ENCODE measurements at places on chromosomes 3 and 15. TPM values are rescaled to one million over a fixed set of nuclear protein-coding genes. Genes with fewer than 3 reads are reported as not detected.

DNA sequence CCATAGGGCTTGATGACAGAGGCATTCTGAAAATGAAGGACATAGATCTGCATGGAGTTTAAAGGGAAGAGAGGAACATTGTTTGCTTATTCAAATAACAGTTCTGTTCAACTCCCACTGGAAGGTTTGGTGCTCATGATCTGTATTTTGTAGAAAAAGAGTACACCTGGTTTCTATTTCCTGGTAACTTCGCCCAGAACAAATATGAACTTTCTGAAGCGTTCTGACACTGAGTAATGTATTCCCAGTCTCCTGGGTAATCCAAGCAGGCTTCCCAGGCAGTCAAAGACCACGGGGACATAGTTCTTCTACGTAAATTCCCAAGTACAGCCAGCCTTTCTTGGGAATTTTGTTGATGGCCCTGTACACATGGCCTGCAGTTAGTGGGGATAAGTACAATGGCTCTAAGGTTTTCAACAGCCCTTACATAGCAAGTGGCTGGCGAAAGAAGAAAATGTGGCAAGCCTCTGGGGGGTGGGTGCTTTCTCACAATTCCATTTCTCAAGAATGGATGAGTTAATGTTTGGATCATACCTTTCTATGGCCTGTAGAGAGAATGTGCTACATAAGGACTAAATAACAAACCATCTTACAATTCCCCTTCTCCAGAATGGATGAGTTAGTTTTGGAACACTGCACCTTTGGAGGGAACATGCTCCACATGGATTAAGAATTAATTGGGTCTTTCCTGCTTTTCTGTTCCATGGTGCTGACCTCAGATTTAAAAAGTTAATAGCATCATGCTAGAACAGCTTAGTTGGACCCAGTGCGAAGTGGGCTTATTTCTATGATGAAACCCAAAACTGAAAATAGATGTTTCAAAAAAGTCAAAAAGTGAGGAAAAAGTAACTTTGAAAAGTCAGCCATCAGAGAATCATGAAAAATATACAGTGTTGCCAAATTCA is 52.7 kb downstream of the COL6A6 start:
- H3K4me3 ChIP-seq: no peak overlapping the region
- no peaks in the 10 kb centered on the region for H3K36me3 ChIP-seq
- no peak overlapping the region for H3K27ac ChIP-seq
- H3K4me1 ChIP-seq: no peaks in the 10 kb centered on the region
- peaks cover 4% of the 10 kb centered on the region for H3K27me3 ChIP-seq

- H3K36me3 ChIP-seq: no peaks in the 10 kb centered on the region
- no peak for DNase-seq
- no peak overlapping the region for H3K4me3 ChIP-seq
- H3K27ac ChIP-seq: no peak overlapping the region
- peaks cover 3% of the 10 kb centered on the region for H3K4me1 ChIP-seq
- peaks cover 13% of the 10 kb centered on the region for H3K27me3 ChIP-seq
Measured at GRCh38 chr3:141853081-141853601, 23.3 kb upstream of the ATP1B3 start.

- no peak overlapping the region for H3K27ac ChIP-seq
- peaks cover 38% of the 10 kb centered on the region for H3K4me1 ChIP-seq
- no peaks in the 10 kb centered on the region for H3K27me3 ChIP-seq
- H3K36me3 ChIP-seq: no peaks in the 10 kb centered on the region
- H3K4me3 ChIP-seq: no peak overlapping the region
Measured at GRCh38 chr15:90860942-90861675, 7.3 kb upstream of the FURIN start.

GRCh38 chr3:64625381-64625780 is 62.4 kb downstream of the ADAMTS9 start:
- no peak for DNase-seq
- H3K4me3 ChIP-seq: no peak overlapping the region
- no peaks in the 10 kb centered on the region for H3K36me3 ChIP-seq
- no peaks in the 10 kb centered on the region for H3K4me1 ChIP-seq
- no peak overlapping the region for H3K27ac ChIP-seq

GRCh38 chr3:58562498-58562897 is 14.7 kb downstream of the FAM107A start:
- H3K4me3 ChIP-seq: no peak overlapping the region
- no peaks in the 10 kb centered on the region for H3K36me3 ChIP-seq
- no peak overlapping the region for H3K27ac ChIP-seq
- H3K4me1 ChIP-seq: no peaks in the 10 kb centered on the region
- H3K27me3 ChIP-seq: no peaks in the 10 kb centered on the region

Gene CLDN18
- not detected for total RNA-seq

Gene EPHB1
- 0.39 TPM for total RNA-seq

Gene PLXNB1
- 4.5 TPM for total RNA-seq

Measured in activated naive CD8-positive, alpha-beta T cell treated with anti-CD3 and anti-CD28 coated beads, Interleukin-2, amount 10 ng/mL, durations not matched to agents 7 days and 5 days (primary cell).